ENCODE measurements at places on chromosomes 4 and X.

GRCh38 chrX:71227370-71228062 lies 4.5 kb downstream of the GJB1 start:
- DNase-seq = no peak

DNA sequence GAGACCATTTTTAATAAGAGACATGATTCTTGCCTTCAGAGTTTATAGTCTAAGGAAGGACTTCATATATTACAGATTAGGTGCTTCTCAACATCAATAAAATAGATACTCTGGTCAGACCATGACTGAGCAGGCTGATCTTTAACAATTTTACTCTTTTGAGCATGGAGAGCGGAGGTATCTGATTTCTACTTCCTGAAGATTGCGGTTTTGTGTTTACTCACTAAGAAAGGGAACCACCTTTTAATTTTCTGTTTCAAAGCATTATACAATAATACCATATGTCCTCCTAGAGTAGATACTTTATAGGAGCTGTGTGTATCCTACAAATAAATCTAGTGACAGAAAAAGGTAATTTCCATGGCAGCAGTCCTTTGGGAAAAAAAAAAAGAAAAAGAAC lies 12.5 kb downstream of the MORC4 start:
- no peak for DNase-seq

DNA sequence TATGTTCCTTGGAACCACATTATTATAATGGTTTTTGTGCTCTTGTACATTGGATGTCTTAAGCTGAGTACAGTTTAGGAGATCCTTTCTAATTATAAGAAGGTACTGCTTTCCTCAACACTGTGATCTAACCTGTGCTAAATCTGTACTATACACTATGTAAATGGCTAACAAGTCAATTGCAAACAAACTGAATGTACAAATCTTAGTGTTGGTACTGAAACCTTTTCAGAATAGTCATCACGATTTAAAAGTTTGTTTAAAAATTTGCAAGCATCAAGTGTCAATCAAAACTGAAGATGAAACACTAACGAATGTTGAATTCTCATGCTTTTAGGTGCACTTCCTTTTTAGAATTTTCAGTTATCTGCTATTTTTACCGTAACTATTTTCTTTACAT lies 2090.4 kb upstream of the TENM3 start:
- DNase-seq = no peak

- no peak for DNase-seq
These were observed 744.2 kb upstream of the GRIA3 start for GRCh38 chrX:122439831-122440230.

DNA sequence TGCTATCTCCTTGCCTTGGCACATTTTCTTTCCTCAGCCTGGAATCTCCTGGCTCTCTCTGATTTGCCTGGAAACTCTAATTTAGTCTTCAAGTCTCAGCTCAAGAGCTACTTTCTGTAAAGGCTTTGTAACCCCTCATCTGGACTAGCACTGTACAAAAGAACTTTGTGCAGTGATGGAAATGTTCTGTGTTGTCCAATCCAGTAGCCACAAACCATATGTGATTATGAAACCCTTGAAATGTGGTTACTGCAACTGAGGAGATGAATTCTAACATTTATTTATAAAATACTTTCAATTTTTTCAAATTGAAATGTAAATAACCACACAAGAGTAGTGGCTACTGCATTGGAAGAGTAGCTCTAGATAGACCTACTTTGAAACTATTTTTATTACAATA lies 66.6 kb upstream of the HS3ST1 start:
- DNase-seq = no peak

GRCh38 chr4:124329134-124329533 lies 383.4 kb downstream of the ANKRD50 start:
- no peak for DNase-seq

- DNase-seq = no peak
These were observed 48.1 kb upstream of the FAM9C start for GRCh38 chrX:13092455-13092941.

- peak; percentile 3 for DNase-seq
These were observed 121.8 kb upstream of the TMEM47 start for GRCh38 chrX:34778916-34779315.

- no peak for DNase-seq
These were observed 135.8 kb upstream of the IL1RAPL2 start for GRCh38 chrX:104430072-104430741.

DNA sequence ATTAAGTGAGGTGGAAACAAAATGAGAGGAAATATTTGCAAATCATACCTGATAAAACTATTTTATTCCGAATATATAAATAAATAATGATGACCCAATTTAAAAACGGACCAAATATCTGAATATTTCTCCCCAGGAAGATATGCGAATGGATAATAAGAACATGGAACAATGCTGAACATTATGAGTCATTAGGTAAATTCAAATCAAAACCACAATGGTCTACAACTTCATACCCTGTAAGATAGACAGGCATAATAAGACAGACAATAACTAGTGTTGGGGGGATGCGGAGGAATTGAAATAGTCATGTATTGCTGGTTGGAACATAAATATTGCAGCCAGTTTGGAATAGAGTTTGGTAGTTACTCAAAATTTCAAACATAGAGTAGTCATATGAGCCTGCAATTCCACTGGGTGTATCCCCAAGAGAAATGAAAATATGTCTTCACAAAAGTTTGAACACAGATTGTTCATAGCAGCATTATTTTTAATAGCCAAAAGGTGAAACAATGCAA lies 47.6 kb upstream of the DRP2 start:
- DNase-seq = no peak

DNA sequence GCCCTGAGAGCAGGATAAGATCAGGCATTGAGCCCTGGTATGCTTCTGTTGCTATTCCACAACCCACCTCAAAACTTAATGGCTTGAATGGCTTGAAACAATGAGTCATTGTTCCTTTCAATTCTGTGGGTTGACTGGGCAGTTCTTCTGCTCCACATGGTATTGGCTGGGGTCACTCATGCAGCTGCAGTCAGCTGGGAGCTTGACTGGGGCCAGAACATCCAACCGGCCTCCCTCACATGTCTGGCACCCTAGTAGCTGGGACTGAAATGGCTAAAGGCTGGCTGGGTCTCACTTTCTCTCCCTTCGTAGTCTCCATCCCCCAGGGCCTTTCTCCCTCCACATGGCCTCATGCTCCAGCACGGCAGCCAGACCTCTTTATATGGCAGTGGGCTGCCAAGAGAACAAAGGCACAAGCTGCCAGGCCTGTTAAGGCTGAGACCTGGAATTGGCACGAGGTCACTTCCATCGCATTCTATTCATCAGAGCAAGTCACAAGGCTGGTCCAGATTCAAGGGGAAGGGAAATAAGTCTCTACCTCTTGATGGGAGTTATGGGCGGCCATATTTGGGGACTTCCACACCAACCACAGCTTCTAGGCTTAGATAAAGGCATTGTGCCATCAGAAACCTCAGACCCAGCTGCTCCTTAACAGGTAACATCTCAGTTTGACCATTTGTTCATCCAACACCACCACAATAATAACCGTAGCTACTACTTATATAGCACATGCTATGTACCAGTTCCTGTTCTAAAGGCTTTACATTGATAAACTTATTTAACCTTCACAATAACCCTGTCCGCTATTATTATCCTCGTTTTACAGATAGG lies 159.7 kb upstream of the ATP6AP2 start:
- no peak for DNase-seq

Measured in HTR-8/SVneo (cell line).